ENCODE measurements at places on chromosomes 1 and 21. TPM values are rescaled to one million over a fixed set of nuclear protein-coding genes. Genes with fewer than 3 reads are reported as not detected.

VHLL gene
- polyA plus RNA-seq: not detected

CRYAA gene
- not detected for polyA plus RNA-seq

MYBPH gene
- polyA plus RNA-seq: not detected

RNF186 gene
- polyA plus RNA-seq: not detected

OR2W3 gene
- not detected for polyA plus RNA-seq

IQCC gene
- polyA plus RNA-seq: not detected

P3R3URF gene
- not detected for polyA plus RNA-seq

ITPKB gene
- polyA plus RNA-seq: 1.9 TPM

TRIM58 gene
- not detected for polyA plus RNA-seq

MYCL gene
- not detected for polyA plus RNA-seq

MAP3K7CL gene
- not detected for polyA plus RNA-seq

SLC45A1 gene
- 26.2 TPM for polyA plus RNA-seq

HCRTR1 gene
- polyA plus RNA-seq: not detected

FNDC10 gene
- 1.5 TPM for polyA plus RNA-seq

CREB3L4 gene
- polyA plus RNA-seq: 0.57 TPM

EMC1 gene
- 14.3 TPM for polyA plus RNA-seq

PCSK9 gene
- polyA plus RNA-seq: 4.3 TPM

TRIM17 gene
- polyA plus RNA-seq: not detected

RUNX3 gene
- polyA plus RNA-seq: not detected

SELENBP1 gene
- 0.83 TPM for polyA plus RNA-seq

ASCL5 gene
- polyA plus RNA-seq: not detected

SPRR2D gene
- polyA plus RNA-seq: not detected

HSD3B1 gene
- polyA plus RNA-seq: not detected

TNFRSF8 gene
- polyA plus RNA-seq: not detected

ATAD3C gene
- 14.2 TPM for polyA plus RNA-seq

DLGAP3 gene
- polyA plus RNA-seq: not detected

PRR9 gene
- not detected for polyA plus RNA-seq

FAM89A gene
- 2.5 TPM for polyA plus RNA-seq

NBPF10 gene
- 0.77 TPM for polyA plus RNA-seq

OR6N1 gene
- not detected for polyA plus RNA-seq

SPRR2A gene
- polyA plus RNA-seq: not detected

SSR2 gene
- 311 TPM for polyA plus RNA-seq

LCE2B gene
- polyA plus RNA-seq: not detected

RIIAD1 gene
- polyA plus RNA-seq: 67.9 TPM

KRTAP19-3 gene
- polyA plus RNA-seq: not detected

COL6A2 gene
- polyA plus RNA-seq: 0.32 TPM

DDAH1 gene
- polyA plus RNA-seq: 48.8 TPM

CHIT1 gene
- polyA plus RNA-seq: not detected

C1orf116 gene
- polyA plus RNA-seq: not detected

TAS1R1 gene
- polyA plus RNA-seq: 0.35 TPM

EDARADD gene
- not detected for polyA plus RNA-seq

EPHA8 gene
- polyA plus RNA-seq: 0.75 TPM

PDZK1 gene
- polyA plus RNA-seq: 5.2 TPM

PDPN gene
- 4.1 TPM for polyA plus RNA-seq

FMO4 gene
- not detected for polyA plus RNA-seq

CACNA1S gene
- not detected for polyA plus RNA-seq
